Stimulated activated CD8-positive, alpha-beta memory T cell treated with anti-CD3 and anti-CD28 coated beads, Interleukin-12 subunit alpha, Interleukin-12 subunit beta, amount 100 ng/mL, for 4 hours (primary cell): ENCODE measurements at places on chromosomes 11 and 22.
A peak's percentile ranks its signal among the peaks of the same experiment; 100 is the strongest.

GRCh38 chr11:7364660-7365059 is 113.0 kb downstream of the SYT9 start:
- no peak for DNase-seq

DNA sequence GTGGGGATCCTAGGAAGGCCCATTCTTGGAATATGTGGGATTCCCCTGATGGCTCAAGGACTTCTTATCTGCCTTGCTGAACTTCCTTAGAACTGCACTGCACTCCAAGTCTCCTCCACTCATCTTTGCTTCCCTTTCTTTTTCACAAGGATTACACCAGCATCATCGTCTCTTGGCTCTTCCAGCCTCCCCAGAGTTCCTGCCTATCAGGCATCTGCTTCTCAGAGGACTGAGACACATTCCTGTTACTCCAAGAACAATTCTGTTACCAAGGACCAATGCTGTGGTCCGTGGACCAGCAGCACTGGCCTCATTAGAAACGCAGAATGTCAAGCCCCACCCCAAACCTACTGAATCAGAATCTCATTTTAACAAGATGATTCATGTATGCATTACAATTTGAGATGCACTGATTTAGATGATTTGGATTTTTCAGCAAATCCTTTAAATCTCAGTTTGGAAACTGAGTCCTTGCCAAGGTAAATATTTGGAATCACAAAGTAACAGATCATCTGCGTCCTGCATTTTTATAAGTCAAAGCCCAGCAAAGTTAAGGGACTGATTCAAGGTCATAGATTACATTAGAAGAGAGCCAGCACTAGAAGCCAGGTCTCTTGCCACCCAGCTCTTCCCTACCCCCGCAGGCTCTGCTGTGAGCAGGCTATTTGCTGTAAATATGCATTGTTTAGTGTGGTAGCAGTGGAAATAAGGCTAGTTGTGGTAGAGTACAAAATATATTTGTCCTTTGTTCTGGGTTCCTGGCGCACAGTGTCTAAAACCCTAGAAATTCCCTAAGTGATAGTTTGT is 110.9 kb downstream of the SWAP70 start:
- DNase-seq: no peak

DNA sequence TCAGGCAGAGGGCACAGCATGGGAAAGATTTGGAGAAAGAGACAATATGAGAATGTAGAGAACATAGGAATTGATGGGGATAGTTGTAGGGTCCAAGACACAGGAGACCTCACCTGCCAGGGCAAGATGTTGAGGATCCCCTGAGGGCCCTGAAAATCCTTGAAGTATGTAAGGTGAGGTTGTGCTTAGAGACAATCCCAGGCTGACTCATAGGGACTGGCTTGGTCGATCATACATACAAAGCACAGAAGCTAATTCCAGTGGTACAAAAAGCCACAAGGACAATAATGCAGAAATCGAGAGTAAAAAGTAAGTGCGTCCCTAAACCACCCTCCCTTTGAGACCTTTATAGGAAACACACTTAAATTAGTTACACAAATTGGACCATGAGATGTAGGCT is 468.2 kb downstream of the MIAT start:
- no peak for DNase-seq

- no peak for DNase-seq
Measured at GRCh38 chr22:47126344-47126811, 363.9 kb downstream of the TBC1D22A start.

DNA sequence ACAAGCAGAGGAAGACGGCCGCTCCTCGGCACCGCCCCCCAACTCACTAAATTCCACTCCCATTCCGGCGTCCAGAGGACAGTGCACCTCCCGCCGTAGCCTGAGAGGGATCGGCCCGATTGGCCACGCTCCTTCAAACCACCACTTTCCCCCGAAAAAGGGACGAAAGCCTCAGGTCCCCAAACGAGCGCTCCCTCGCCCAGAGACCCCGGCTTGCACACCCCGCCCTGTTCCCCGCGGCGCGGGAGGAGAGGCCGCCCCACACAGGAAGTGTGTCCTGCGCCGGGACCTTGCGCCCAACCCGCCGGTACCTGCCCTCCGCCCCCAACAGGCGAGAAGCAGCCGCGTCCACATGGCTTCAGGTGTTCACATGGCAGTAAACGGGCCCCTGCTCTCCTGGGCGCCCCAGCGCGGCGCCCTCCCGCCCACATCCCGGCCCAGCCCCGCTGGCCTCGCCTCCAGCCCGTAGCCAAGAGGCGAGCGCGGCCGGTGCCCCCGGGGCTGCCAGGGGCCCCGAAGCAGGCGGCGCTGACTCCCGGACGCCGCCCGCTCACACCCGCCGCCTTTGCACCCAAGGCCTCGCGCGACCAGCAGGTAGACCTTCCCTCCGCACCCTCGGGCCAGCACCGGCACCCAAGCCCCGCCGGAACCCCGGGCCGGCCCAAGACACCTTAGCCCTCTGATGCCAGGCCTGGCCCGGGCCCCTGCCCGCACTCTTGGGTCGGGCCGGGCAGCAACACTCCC is 849 bp downstream of the TCF20 start:
- peak; percentile 50 for DNase-seq

DNA sequence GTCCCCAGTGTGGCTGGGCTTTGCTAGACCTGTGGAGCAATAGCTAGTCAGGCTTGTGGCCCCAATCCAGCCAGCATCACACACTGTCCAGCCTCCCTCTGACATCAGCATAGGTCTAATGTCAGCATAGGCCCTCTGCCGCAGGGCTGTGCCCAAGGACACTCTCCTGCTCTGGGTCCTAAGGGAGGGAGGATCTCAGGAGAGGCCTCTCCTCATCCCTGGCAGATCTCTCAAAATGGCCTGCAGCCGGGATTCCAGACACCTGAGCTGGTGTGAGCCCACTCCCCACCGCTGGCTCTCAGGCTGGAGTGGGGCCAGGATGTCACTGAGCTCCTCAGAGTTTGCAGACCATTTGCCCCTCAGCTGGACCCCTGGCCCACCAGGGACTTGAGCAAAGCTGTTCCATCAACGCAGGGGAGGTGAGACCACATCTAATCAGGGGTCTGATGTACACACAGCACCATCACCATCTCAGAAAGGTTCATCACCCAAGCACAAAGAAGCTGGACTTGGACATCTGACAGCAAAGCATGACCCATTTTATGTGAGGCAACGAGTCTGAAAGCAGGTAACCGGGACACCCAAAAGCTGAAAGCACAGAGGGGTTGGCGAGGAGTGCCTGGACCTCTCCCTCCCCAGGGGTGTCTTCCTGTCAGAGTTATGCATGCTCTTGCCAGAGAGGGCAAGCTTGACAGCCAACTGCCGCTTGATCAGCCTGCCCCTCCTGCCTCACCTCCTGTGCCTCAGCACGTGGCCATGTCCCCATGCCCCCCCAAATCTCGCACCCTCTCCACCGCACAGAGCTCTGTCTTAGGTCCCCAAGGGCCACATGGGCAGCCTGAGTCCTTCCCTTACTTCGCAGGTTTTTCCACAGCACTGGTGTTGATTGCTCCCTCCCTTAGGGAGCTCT is 69.7 kb upstream of the SEPTIN5 start:
- DNase-seq: no peak

DNA sequence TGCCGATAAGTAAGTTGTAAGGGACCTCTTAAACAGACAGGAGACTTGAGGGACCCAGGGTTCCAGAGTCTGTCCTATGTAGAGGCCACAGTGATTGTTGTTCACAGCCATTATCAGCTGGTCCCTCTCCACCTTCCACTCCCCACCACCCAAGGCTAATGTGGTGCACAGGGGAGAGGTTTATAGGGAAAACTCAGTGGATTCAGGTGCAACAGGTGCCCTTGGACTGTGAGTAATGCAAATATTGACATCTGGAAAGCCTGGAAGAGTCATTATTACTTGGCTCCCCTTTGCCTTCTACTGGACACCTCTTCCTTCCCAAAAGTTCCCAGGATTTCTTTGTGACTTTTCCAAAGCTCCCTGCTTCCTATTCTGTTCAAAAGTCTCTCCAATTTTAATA is 441.1 kb upstream of the CCDC90B start:
- no peak for DNase-seq
